ENCODE measurements at places on chromosomes 7 and 10.

GRCh38 chr7:37089972-37090371, 358.7 kb downstream of the ELMO1 start:
- no peak for DNase-seq

DNA sequence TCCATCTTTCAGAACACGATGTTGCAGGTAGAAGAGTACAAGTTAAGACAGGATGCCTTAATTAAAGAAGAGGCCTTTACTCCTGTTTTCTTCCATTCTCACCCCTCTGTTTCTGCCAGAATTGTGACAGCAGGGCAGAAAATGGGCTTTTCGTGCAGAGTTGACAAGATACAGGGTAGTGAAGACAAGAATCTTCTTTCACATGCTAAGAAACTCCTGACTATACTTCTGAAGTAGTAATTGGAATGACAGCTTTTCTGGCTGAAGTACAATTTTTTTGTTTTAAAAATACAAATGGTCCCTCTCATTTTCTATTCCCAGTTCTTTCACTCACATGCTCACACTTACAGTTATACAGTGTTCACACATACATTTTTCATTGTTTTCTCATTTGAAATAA, 22.1 kb downstream of the HDAC9 start:
- no peak for DNase-seq

GRCh38 chr10:28463141-28463540, 69.8 kb upstream of the WAC start:
- no peak for DNase-seq

DNA sequence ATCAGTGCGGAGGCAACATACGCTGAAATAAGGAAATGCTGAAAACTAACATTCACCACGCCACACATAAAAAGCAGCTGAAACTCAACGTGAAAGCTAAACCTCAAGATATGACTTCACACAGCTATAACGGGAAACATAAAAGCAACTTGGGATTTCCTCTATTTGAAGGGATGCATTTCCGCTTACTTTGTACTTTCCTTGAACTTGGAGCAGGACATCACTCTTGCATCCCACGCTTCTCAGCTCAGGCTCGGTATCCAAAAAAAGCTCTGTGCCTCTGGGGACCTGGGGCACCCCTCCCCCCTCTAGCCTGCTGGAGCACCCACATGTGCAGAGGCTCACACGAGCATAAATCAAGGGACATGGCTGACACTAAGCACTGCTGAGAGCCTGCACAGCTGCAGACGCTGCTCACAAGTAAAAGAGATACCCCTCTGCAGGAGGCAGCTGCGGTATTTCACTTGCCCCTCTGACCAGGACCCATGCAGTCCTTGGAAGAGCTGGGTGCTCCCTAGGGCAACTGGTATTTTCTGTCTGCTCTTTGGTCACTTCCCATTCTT, 34.2 kb downstream of the PARD3 start:
- DNase-seq: no peak

DNA sequence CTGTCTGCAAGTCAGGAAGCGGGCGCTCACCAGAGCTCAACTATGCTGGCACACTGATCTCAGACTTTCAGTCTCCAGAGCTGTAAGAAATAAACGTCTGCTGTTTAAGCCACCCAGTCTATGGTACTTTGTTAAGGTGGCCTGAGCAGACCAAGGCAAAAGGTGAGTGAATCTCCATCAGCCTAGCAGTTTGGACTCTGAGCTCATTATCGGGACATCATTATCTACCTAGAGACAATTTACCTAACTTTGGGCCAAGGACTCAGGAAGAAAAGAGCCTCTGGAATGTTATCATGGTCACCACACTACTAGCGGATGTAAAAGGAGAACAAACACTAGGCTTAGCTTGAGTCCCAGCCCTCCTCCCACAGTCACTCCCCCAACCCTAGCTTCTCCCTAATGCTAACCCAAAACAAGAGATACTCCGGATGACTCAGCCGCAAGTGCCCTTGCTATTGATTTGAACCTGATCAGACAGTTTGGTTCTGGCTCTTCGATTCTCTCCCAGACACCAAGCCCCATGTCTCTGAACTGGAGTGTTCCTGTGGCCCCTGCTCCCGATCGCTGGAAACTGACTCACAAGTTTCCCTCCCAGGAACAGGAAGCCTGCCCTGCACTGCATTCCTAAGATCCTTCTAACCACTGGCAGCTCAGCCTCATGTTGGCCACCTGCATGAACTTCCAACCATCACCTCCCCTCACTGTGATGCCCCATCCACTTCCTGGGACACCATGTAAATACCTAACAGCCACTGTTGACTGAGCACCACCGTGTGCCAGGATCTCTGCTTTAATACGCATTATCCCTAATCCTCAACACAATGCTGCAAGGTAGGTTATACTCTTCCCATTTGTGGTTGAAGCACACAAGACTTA, 34.5 kb downstream of the CREB3L2 start:
- DNase-seq: peak; percentile 25

DNA sequence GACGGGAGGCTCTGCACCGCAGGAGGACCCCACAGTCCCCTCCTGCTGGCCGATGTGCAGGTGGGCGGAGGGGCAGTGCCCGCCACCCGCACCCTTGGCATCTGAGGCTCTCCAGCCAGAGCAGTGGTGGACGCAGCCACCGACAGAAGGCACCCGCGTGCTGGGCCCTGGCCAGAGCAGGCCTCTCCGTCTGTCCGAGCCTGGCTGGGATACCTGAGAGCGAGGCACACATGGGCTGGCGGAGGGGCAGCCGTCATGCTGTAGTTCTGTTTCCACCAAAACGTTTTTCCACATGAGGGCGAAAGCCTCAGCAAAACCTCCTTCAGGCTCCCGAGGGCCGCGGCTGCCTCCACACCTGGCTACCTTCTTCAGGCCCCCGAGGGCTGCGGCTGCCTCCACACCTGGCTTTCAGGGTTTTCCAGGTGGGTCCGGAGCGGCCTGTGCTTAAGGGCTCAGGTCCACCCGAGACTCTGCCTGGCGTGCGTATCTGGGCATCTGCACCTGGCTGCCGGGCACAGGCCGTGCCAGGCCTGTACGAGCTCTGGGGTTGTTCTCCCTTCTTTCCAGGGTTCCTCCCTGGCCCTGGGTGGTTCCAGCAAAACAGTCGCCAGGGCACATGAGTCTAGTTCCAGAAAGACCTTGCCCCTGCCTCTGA, 115.5 kb downstream of the INPP5A start:
- no peak for DNase-seq

GRCh38 chr7:1322240-1323110, 89.8 kb downstream of the UNCX start:
- DNase-seq: no peak

- DNase-seq: no peak
Measured at GRCh38 chr10:72298592-72299519, 25.1 kb downstream of the DDIT4 start.

- no peak for DNase-seq
Measured at GRCh38 chr7:99644431-99644830, 27.7 kb downstream of the ZSCAN25 start.

DNA sequence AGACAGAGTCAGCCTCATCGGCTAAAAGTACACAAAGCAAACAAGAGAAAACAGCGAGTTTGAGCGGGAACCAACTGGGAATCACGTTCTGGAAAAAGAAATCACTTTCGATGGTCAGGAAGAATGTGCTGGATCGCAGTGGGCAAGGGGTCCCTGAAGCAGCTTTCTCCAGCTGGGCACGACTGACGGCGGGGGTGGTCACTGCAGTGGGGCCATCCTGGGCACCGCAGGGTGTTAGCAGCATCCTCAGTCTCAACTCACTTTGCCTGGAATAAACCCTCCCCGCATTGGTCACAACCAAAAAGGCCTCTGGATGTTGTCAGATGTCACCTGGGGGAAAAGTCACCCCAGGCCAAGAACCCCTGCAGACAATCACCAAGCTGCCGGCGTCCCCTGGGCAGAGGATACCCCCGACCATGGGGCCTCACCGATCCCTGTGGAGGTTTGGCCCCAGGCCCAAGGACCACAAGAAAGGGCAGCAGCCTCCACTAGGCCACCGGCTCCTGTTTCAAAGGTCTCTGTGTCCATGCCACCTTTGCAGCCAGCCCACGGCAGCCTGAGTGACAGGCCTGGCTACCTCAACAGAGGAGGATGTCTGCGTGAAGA, 42.9 kb downstream of the EBF3 start:
- DNase-seq: no peak

- DNase-seq: no peak
Measured at GRCh38 chr7:103636153-103636552, 190.1 kb upstream of the SLC26A5 start.

All from CMK (cell line).